GM12892 (cell line): ENCODE measurements at places on chromosomes 7 and 10.

GRCh38 chr10:43754569-43755260, 106.0 kb upstream of the ZNF32 start:
- DNase-seq = no peak

- no peak for DNase-seq
Measured at GRCh38 chr7:151514461-151515275, 5.0 kb downstream of the RHEB start.

GRCh38 chr10:87657371-87657770, 2.3 kb upstream of the PAPSS2 start:
- no peak for DNase-seq

DNA sequence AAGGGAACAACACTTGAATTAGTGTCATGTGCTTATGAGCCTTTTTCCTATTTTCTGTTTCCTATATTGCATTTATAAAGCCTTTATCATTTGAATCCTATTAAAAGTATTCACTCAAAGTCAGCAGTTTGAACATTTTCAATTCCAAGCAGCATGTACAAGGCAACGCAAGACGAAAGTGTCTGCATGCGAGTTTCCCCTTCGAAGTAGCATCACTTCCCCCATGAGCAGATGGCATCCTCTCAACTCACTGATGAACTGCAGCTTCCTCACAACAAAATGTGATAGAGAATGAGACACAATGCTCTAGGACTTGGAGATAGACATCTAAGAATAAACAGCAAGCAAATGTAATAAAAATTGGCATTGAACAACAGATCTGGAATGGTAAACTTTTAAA, 270.7 kb downstream of the PRPF18 start:
- no peak for DNase-seq

DNA sequence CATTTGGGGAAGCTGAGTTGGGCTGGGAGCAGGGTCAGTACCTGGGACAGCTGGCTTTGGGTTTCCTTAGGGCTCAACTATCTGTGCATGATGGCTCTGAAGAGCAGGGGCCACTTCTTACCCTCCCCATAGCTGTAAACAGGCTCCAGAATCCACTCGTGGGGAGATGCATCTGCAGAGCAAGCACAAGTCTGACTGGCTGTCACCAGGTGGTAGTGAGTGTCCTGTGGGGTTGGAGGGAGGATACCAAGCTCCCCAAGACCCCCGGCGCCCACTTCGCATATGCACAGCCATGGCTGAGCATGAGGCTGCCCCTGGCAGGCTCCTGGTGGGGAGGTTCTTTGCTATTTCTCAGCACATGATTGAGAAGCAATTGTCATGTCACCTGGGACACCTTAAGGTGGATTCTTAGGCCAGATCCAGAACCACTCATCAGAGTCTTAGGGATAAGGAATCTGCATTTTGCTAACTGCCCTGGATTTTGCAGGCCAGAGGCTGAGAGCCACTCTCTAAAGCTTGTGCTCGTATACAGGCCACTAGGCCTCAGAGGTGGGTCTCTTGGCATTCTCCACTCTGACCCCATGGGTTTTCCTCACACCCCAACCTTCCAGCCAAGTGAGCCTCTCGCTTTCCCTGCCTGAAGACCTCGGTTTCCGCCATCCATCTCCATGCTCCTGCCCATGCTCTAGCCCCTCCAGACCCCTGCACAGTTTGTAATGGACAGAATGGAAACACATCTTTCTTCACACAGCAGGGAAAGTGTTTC, 53.7 kb downstream of the ADCY1 start:
- DNase-seq = no peak

DNA sequence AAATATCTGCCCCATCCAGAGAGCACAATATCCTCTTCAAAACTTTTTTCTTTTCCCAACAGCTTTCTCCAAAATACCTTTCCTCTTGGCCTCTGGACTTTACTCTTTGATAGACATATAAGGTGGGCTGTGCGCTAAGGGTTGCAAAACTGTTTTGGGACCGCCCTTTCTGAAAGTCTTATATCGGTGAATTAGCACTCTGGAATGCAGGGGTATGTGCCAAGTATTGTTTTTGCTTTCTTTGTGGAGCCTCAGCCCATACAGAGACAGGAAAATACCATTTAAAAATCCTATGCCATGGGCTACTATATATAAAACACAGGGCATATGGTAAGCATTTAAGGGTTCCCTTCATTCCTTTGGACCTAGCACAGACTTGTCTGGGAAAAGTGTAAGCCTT, 37.7 kb downstream of the PPP1R17 start:
- no peak for DNase-seq

GRCh38 chr7:155470186-155470487, 12.2 kb downstream of the EN2 start:
- no peak for DNase-seq

GRCh38 chr10:104268405-104268712, 625 bp upstream of the GSTO2 start:
- DNase-seq = no peak

- DNase-seq = no peak
Measured at GRCh38 chr7:141463986-141464385, 87.2 kb upstream of the AGK start.

DNA sequence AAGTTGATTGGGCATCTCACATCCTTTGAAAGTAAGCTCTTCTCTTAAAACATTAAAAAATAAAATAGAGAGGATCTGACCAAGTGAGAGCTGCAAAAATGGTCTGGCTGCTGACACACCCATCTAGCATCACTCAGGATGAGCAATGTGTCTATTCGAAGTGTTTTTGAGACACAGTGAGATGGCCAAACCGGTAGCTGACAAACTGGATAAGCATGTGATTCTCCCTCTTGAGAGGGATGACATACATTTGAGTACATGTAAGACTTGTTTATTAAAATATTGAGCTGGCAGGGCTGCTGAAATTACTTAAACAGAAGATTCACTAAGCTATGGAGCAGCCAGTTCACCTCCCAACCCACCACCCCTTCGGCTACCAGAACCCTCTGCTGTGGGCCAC, 333.9 kb downstream of the ADRA2A start:
- DNase-seq = no peak

- DNase-seq = no peak
Measured at GRCh38 chr10:84525120-84525806, 196.9 kb downstream of the CCSER2 start.

GRCh38 chr10:60358282-60358681, 31.4 kb downstream of the ANK3 start:
- peak; percentile 5 for DNase-seq

DNA sequence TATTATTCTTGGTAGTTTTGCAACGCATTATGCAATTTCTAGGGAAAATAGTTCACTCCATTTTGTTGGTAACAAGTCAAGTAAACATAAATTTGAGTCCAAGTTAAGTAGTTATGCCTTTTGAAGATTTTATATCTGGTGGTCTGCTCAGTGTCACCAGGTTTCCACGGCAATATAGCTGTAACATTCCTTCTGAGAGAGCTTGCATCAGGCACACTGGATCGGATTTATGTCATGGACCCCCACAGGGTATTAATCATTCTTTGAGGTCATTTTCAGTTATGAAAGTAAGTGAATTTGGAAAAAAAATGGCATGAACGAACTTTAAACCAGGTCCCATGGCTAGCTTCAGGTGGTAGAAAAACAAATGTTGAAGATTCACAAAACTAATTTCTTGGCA, 136.3 kb downstream of the POLR1F start:
- DNase-seq = no peak
